CD4-positive, alpha-beta T cell treated with Interleukin-17A for 4 hours (primary cell): ENCODE measurements at places on chromosomes 1 and 21.

DNA sequence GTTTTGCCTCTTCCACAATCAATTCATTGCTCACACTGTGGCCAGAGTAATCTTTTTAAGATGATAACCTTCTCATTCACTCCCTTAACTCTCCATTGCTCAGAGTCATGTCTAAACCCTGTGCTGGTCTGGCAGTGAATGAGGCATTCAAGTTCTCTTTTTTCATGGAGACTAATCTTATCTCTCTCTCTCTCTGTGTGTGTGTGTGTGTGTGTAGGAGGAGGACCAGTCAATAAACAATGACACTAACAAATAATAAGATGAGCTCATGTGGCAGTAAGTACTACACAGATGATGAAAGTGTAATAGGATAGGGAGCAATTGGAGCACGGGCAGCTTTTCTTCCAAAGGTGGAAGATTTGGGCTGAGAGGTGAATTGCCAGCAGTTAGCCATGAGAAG, 122.0 kb upstream of the B3GALT2 start:
- no peak for DNase-seq

DNA sequence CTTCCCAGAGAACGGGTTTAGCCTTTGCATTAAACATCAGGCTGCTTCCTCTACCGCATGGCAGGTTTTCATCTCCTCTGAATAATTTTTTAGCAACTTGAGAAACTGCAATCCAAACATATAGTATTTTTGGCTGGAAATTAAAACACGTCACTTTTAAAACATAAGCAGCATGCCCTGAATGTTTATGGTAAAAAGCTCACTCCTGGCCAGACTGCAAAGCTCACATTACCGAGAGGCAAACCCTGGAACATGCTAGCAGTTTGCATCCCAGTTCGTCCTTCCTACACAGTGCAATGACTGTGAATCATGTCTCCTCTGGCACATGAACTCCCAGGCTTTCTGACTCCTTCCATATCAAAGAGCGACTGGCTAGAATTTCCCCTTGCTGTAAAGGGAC, 312.3 kb downstream of the RRAGC start:
- no peak for DNase-seq

DNA sequence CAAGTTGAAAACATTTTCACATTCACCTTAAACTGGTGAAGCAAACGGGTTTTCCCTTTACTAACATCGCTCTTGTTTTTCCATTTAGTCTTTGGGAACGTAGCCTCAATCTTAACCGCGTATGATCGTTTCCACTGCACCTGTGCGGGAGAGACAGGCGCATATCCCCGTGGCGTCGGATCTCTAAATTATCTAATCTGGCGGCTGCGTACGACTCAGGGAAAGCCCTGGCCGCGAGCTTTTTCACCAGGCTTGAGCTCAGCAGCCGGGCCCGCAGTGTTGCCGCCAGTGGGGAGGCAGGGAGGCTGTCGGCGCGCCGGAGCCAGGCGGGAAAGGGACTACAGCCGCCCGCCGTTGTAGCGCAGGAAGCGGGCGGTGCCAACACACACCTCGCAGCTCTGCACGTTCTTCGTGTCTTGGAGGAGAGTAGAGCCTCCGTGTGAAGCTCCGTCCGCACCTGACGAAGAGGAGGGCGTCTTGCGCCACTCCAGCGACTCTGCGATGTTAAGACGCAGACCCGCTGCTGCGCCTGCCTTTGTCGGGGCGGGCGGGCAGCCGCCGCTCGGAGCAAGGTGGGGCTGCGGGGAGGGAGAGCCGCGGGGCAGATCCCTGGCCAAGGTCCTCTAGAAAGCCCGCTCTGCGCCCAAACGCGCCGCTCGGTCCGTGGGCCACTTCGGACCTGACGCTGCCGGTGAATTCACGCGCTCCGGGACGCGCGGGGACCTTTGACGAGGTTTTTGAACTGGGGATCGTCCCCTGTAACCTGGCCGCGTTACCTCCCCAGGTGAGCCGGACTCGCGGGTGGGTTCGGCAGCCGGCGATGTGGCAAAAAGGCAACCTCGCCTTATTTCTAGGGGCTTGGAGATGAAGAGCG, 18.5 kb upstream of the TBX15 start:
- DNase-seq: no peak

DNA sequence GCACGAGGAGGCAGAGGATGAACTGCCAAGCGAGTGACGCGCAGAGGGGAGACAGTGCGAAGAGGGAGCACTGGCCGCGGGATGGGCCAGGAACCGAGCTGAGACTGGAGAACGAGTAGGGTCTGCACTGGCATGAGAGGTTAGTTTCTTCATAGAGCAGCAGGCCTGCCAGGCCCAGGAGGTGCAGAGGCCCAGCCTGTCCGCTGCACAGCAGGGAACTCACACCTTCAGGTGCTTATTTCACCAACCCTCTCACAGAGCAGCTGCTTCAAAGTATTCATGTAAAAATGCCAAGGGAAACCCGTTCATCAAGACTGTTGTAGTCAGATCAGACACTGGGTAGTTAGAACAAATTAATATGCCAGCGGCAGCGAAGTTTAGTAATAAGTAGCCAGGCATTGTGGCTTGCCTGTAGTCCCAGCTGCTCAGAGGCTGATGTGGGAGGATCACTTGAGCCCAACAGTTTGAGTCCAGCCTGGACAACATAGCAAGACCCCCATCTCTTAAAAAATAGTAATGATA, 144.5 kb downstream of the SLC45A1 start:
- DNase-seq: no peak

DNA sequence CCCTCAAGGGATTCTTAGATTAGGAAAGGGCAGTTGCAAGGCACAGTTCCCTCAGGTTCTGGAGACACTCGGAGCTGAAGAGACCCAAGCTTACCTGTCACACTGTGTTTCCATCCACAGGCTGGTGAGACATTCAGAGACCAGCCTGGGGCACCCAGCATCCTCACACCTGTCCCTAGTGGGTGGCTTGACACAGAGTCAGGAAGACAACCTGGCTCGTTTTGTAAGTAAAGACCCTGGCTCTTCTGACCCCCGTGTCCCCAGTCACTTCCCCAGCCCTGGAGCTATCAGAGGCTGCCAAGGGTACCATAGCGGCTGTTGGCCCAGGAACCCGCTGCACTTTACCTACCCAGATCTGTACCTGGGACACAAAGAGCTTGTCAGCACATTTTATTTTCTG, 409.8 kb downstream of the MATN1 start:
- no peak for DNase-seq

DNA sequence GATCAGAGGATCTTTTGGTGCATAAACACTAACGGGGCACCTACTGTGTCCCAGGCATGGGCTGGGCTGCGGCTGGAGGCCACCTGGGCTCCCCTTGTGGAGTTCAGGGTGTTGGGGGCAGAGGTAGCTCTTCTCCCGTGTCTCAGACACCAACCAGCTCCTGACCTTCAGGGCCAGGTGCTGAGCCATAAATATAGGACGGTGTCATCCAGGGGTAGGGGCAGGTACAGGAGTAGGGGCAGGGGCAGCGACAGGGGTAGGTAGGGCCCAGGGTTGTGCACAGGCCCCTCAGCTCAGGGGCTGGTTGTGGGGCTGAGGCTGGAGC, 18.0 kb upstream of the LRRC3 start:
- no peak for DNase-seq

DNA sequence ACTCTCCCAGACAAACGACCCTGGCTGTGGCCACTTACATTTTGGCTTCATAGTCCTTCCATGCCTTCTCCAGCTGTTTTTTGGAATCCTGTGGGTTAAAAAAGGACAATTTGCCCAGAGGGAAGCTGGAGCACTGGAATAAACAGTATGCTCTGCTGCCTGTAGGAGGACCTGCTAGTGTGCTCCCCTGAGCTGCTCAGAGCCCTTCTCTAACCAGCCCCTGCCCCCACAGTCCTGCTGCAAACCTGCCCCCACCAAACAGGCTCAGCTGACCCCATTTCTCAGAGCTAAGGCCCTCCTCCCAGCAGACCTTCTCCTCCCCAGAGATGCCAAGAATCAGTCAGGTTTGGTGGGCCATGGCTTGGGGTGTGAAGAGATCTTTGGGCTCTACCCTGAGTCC, 26.9 kb upstream of the TCEA3 start:
- DNase-seq: no peak
